ENCODE measurements at places on chromosomes 5 and 9. TPM values are rescaled to one million over a fixed set of nuclear protein-coding genes. Genes with fewer than 3 reads are reported as not detected.

DNA sequence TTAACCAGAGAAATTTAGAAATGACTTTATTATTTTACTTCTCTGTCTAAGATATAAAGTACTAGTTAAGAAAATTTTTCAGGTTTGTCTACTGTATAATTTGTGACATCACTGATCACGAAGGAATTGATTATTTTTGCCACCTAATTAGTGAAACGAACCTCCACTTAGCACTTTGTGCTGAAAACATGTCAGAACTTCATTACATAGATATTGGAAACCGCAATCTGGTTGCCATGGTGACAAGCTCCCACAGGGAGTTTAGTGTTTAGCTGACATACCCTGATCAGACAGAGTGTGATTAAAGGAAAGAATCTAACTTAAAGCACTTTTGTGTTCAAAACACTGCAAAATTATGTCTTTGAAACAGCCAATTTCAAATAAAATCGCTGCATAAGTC, 668.4 kb upstream of the CCNG1 start:
- no peak for DNase-seq
- no peak overlapping the region for H3K27ac ChIP-seq
- no peak overlapping the region for H3K4me3 ChIP-seq
- H3K4me1 ChIP-seq, result no peaks in the 10 kb centered on the region
- no peaks in the 10 kb centered on the region for H3K27me3 ChIP-seq
- H3K36me3 ChIP-seq, result no peaks in the 10 kb centered on the region

DNA sequence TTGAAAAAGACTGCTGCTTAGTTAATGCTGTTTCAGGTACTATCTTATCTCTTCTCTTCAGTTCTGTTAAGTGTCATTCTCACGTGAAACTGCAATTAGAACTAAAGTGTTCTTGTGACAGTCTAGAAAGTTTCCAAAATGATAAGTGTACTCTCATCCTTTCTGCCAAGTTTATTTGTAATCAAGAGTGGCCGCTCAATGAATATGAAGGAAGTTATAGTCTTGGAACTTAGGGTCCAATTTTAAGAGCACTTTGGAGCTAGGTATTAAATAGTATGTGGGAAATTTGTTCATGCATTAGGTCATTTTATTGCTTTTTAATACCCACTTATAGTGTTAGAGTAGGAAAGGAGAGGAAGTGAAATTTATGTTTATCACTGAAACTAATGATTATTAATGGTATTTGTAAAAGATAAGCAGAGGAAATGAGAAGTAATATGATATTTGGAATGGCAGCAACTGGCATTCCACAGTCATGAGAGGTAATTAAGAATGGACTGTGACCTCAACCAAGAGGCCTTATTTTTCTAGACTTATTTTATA, 20.4 kb downstream of the XRCC4 start:
- H3K4me1 ChIP-seq, result peaks cover 5% of the 10 kb centered on the region
- H3K36me3 ChIP-seq, result no peaks in the 10 kb centered on the region
- no peak for DNase-seq
- H3K4me3 ChIP-seq, result no peak overlapping the region

The GABRA1 gene
- total RNA-seq, result not detected

GRCh38 chr9:78291240-78291925, 5.5 kb upstream of the PSAT1 start:
- H3K27me3 ChIP-seq, result no peaks in the 10 kb centered on the region
- no peaks in the 10 kb centered on the region for H3K36me3 ChIP-seq
- no peak overlapping the region for H3K27ac ChIP-seq
- no peak overlapping the region for H3K4me3 ChIP-seq
- peaks cover 7% of the 10 kb centered on the region for H3K4me1 ChIP-seq
- DNase-seq, result no peak

- peak; percentile 53 for DNase-seq
- H3K27me3 ChIP-seq, result no peaks in the 10 kb centered on the region
- no peaks in the 10 kb centered on the region for H3K4me1 ChIP-seq
- H3K36me3 ChIP-seq, result no peaks in the 10 kb centered on the region
Observed at GRCh38 chr5:113663879-113664541, 150.5 kb downstream of the YTHDC2 start.

DNA sequence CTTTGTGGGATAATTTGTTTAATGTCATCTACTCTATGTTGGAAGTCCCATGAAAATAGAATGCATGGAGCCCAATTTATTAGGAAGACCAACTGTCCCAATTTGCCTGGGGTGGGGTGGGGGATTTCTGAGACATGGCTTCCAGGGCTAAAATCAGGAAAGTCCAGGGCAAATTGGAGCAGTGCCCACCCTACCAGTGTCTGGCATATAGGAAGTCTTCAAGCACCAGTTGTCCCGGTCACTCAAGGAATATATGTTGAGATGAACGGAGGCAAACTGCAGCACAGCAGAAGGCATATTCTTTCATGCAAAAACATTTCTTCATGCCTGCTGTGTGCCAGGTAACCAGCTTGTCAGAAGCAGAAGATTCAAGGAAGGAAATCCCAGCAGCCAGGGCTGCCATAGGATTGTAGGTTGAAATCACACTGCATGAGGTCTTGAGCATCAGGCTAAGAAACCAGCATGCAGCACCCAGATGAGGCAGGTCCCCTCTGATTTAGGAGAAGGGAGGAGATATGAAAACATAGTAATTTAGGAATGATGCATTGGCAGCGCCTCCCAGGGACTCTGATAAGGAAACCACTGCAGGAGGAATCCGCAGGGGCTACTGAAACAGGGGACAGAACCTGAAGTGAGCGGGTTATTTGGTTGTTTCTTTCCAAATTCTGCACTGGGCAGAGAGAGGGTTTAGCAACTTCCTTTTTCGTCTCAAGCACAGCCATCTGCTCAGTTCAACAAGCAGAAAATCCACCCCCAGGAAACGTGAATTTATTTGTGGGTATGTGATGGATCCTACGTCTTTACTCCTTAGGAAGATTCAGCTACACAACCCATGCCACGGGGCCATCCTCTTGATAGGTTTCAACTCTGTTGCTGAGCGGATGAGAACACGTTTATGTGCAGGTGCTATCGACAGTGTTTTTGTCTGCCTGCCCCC, 112.6 kb upstream of the CPEB4 start:
- no peak for DNase-seq
- H3K27ac ChIP-seq, result no peak overlapping the region
- peaks cover 11% of the 10 kb centered on the region for H3K4me1 ChIP-seq
- H3K4me3 ChIP-seq, result no peak overlapping the region
